ENCODE measurements at places on chromosomes 7 and 10.

GRCh38 chr7:27100694-27101170, 1.8 kb downstream of the HOXA2 start:
- no peak for DNase-seq

DNA sequence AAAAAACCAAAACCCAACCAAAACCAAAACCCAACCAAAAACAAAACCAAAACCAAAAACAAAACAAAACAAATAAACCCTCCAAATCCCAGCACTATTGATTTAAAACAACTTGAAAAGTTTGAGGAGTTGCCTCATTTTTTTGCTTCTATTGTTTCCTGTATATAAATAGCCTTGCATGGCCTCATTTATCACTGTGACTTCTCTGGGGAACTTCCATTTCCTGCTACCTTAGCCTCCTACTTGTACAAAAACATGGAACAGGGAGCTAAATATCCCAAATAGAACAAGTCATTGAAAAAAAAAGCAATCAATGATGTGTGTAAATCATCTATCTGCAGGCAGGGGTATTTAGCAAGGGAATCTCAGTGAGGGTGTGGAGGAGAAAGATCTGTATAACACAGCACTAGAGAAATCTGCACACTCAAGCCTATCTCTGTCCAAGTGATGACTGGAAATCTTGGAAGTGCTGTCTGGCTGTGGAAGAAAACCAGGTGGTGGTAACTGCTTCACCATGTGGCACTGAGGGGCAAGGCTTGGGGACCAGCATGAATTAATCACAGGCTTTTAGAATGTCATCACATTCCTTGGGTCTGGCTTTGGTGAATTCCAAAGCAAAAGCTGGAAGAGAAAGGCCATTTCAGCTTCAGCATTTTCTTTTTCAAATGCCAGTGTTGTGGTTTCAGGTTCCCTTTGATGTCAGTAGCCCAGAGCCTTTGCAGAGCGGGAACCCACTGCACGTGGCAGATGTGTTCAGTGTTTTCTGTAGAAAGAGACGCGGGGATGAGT, 349.5 kb upstream of the ZNF32 start:
- no peak for DNase-seq

GRCh38 chr10:34580643-34581042, 234.5 kb downstream of the PARD3 start:
- DNase-seq = no peak

DNA sequence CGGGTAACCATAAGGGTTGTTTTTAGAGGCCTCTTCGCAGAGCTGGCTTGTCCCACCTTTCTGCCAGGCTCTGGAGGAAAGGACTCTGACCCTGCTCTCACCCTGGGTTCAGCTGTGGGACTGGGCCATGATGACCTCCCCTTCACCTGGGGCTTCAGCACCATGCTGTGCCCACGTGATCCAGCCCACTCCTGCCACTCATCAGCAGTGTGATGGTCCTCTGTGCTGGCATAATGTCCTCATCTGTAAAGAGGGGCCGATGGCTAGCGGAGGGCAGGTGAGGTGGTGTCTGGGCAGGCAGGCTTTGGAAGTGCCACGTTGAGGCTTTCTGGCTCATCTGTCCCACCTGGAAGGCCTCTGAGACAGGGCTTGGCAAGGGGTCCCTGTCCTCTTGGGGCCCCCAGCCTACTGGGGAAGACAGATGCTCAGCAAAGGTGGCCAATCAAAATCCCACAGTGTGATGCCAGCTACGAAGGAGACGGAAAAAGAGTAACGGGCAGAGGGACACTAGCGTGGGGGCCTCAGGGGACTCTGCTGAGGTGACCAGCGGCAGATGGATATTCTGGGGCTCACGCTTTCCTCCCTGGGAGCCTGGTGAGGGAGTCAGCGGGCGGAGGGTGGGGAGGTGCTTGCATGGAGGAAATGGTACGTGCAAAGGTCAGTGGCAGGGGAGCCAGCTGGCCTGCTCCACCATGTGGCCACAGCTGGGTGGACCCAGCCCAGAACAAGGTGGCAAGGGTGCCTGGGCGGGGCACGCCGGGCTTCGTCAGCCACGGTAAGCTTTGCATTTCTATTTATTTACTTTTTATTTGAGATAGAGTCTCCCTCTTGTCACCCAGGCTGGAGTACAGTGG, 5.4 kb downstream of the LRWD1 start:
- no peak for DNase-seq

- DNase-seq = no peak
These were observed 133.4 kb downstream of the MAD1L1 start for GRCh38 chr7:2099048-2099957.

DNA sequence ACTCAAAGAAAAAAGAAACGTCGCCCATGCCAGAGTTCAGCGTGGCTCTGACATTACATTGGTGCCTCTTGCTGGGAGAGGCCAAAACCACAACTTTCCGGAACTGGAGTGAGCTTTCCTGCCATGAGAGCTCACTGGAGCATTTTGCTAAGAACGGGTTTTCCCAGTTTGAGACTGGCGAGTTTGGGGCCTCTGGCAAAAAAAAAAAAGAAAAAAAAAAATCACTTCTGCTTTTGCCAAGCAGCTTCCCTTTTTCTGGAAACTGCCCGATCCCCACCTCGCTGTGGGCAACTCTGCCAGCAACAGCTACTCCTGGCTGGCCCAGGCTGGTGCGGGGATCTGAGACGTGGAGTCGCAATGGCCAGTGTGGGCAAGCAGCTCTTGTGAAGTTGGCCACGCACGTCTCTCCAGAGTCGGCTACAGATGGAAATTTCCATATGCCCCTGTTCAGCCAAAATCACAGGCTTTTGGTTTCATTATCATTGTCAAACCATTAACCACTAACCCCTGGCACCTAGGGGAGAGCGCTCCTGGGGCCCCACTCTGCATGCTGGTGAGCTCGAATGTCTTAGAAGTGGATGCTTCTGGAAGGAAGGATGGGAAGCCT, 25.7 kb downstream of the PRKAG2 start:
- no peak for DNase-seq

DNA sequence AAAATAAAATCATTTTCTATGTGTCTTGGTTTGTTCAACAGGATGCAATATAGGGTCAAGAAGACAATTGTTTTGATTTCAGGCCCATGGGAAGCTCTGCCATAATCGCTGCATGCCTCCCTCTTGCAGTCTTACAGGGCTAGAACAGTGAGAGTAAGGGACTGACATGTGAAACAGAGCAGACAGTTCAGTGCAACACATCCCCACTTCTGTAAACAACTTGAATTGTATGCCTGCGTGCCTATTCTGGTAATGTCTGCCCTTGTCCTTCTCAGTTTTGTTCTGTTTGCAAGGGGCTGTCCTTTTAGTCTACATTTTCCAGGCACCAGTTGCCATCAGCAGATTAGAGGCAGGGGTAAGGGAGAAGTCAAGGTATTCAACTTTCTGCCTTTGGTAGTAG, 34.8 kb upstream of the GPR37 start:
- no peak for DNase-seq

GRCh38 chr10:88540351-88540750, 42.8 kb downstream of the RNLS start:
- no peak for DNase-seq

GRCh38 chr7:117173035-117173770, 149.7 kb downstream of the WNT2 start:
- DNase-seq = no peak

DNA sequence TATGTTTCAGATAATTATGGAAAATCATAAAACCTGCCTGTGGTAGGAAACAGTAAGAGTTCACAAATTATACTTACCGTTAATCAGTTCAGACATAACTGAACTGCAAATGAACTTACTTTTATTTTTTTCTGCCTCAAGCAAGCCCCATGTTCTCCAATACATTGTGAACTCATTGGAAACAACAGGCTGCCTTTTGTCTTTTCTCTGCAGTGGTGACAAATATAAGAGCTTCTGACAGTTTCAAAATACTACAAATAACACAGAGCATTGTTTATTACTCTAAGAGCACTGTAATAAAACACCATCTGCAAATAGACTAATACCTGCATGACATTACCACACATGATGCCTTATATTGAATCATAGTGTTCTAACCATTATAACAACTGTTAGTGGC, 94.0 kb upstream of the CDCA7L start:
- DNase-seq = no peak

DNA sequence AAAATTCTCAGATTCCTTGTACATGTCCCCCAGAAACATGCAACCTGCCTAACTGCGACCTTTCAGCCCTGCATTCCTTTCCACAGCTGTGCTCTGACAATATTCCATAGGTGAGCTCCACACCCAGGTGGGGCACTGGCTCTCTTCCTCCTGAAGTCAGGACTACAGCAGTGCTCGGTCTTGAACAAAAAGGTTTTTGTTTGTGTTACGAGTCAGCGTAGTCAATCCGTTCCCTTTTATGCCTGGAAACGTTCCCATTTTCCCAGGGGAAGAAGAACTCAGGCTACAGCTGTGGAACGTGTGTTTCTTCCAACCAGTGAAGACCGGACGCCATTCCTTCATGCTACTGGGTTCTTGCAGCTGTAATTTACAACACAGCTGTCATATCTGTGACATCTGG, 52.4 kb upstream of the PFKP start:
- DNase-seq = no peak

DNA sequence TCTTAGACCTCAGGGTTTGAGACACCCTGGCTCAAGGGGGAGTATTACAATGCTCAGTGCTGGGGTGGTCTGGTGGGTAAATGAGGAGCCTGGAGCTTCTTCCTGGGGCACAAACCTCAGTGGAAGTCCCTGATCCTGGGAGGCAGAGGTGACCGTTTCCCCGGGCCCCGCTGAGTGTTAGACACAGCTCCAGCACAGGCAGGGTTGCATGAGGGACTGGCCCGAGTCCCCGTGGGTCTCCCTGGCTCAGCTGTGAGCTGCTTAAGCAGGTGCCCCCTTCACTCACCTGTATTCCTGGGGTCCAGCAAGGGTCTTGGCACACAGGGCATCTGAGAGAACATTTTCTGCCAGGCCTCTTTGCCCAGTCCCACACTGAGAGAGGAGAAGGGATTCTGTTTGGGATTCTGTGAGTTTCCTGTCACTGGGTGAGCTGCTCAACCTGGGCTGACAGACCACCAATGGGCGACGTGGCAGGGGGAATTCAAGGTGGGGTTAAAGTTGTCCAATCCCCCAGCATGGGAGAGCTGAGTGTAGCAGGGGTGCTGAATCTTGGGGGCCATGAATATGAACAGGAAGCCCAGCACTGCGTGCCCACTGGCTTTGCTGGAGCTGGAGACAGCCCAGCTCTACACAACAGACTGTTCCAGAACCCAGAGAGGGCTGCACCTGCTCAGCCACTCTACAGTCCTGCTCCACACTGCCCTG, 29.9 kb downstream of the DDIT4 start:
- DNase-seq = no peak

- no peak for DNase-seq
These were observed 1.5 kb upstream of the MET start for GRCh38 chr7:116670409-116671015.

DNA sequence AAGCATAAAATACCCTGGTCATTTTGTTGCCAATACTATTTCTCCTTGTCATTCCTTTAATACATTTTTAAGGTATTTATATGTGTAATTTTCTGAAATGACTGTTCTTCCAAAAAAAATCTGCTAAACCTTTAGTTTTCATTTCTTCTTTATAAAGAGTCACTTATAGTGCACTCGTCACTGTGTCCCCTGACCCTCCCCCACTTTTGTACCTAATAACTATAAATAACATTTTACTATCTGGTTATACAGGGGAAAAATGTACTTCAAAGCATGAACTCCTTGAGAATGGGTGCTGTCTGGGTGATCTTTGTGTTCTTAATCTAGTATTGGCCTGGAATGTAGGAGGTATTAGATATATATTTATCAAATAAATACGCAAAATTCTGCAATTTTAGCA, 31.1 kb downstream of the RTKN2 start:
- DNase-seq = no peak

DNA sequence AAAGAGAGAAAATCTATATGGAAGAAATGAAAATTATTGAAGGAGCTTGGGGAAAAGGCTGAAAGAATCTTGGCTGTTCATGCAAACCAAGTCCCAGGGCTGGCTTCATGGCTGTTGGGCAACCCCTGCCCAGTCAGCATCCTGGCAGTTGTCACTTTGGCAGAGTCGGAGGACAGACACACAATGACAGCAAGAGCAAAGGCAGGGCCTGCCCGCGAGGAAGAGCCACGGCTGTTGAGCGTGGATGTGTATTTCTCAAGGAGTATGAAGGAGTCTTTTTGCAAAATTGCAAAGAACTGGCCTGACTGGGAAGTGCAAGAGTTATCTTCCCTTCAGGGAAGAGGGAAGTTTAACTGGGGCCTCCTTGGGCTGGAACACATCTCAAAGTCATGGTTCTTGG, 11.7 kb downstream of the PTPRE start:
- no peak for DNase-seq

GRCh38 chr7:37065779-37066271, 341.5 kb upstream of the AOAH start:
- no peak for DNase-seq

GRCh38 chr7:27113991-27114769, 11.7 kb upstream of the HOXA2 start:
- no peak for DNase-seq

GRCh38 chr7:97835296-97836138, 36.7 kb downstream of the ASNS start:
- no peak for DNase-seq

GRCh38 chr7:156776527-156776926, 116.5 kb downstream of the LMBR1 start:
- DNase-seq = no peak

DNA sequence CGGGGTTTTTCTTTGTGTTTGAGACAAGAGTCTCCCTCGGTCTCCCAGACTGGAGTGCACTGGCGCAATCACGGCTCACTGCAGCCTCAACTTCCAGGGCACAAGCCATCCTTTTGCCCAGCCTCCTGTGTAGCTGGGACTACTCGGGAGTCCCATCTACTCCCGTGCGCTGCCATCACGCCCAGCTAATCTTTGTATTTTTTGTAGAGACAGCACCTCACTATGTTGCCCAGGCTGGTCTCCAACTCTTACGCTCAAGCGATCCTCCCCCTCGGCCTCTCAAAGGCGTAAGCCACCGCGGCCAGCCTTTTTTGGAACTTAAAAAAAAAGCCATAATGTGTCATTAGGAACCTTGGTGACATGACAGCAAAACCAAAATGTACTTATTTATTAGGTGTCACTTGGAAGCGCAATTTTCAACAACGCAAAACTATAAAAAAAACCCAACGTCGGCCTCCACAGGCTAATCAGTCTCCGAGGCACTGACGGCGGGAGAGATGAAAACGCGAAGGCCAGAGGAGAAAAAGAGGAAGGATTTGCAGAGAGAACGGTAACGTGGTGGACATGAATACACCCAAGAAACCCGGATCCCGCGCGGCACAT, 911 bp upstream of the HNRNPH3 start:
- DNase-seq = no peak

Data from stimulated activated CD8-positive, alpha-beta memory T cell treated with anti-CD3 and anti-CD28 coated beads, Interleukin-2, amount 100 ng/mL, for 1 hour (primary cell).